ENCODE measurements at places on chromosomes 3 and 15.

DNA sequence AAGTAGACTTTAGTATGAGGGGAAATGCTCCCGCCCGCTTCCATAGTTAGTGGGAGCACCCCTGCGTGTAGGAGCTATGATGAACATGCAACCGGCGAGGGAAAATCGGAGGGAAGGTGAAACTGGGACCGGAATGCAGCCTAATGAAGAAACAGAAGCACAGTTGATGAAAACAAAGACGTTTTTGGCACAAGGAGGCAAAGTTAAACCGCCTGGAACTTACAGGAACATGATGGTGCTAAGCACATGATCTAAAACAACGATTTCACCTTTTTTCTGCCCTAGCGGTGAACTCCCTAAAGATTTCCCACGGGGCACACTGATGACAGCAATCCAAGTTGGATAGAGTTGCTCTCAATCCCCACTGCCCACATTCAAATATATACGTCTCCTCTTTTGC lies 49.4 kb upstream of the SPATA12 start:
- DNase-seq, result no peak

DNA sequence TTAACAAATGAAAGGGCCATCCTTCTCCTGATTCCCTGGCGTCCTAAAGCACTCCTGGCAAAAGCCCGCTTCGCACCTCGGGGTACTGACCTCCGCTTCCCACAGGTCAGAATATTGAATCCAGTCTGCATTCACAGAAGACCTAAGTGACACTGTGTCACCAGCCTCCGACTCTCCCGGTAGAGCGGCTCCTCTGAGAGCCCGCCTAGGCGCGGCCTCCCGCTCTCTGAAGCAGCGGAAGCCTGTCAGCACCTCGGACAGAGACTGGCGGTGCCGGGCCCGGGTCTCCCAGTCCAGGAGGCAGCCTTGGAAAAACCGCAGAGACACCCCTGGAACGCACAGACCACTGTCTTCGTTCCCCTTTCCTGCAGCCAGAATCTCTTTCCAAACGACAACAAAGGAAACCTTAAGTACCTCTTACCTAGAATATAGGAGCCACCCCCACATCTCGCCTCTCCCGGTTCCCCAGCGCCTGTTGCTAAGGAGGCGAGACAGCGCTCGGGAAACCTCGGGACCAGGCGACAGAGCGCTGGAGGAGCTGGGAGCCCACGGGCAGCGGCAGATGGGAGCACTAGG lies 1.2 kb downstream of the GABRB3 start:
- no peak for DNase-seq

DNA sequence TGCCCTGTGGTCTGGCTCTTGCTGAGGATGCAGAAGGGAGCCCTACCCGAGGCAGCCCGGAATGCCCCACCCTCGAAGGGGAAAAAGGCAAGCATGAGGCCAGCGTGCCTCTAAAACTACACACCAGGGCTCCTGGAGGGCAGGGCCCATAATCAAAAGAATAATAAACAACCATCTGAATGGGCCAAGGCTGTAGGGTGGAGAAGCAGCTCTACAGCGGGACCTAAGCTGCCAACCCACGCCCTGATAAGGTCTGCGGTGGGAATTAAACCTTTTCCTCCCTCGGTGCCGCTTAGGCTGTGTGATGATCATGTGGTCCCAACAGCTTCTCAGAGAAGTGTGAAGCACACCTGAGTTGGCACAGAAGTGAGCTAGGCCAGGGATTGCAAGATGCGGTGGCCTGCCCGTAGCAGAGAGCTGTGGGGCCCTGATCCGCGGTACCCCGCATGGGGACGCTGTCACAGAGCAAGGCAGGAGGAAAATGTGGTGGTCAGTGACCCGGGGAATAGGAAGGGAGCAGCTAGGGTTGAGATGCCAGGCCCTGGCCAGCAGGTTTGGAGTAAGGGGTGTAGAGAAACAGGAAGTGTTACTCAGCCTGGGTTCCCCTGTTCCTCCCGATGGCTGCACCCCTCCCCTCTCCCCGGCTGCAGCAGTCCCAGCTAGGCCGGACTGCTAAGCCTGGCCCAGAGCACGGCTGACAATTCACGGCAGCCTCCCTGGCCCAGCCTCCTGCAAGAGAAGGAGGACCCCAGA lies 1.1 kb upstream of the C15orf62 start:
- no peak for DNase-seq

- DNase-seq, result no peak
These were observed 52.6 kb downstream of the TBC1D2B start for GRCh38 chr15:78024883-78025282.

- DNase-seq, result no peak
These were observed 19.1 kb upstream of the HHATL start for GRCh38 chr3:42721690-42722089.

GRCh38 chr15:81783586-81783985 lies 262.2 kb downstream of the MEX3B start:
- no peak for DNase-seq

- peak; percentile 13 for DNase-seq
These were observed 96.5 kb downstream of the FSIP1 start for GRCh38 chr15:39685999-39686613.

DNA sequence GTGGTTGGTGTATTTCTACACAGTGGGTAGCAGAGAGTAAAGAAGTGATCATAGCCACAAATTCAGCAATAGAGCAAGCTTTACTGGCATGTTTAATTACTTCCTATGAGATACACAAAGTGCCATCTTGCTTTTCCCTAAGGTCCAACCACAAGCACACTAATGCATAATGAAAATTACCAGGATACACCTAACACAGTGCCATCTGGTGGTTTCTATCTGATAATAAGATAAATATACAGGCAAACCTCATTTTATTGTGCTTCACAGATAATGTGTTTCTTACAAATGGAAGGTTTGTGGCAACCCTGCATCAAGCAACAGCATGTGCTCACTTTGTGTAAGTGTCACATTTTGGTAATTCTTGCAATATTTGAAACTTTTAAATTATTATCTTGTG lies 223.0 kb downstream of the NSUN3 start:
- DNase-seq, result no peak

GRCh38 chr3:148450819-148451218 lies 246.9 kb upstream of the AGTR1 start:
- no peak for DNase-seq

DNA sequence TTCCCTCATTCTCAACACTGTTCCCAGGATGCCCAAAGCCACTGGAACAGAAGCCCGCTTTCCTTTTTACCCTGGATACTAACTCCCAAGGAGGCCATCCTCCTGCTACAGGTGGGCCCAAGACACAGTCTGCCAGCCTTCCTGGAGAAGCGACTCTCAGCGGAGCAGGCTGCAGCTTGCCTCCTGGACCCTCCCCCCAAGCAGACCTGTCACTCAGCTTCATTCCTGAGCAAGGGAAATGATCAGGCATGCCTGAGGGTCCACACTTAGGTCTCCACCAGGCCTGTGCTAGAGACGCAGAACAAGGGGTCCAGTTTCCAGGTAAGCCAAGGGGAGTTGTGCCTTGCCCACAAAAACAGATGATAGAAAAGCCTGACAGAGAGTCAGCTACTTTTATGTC lies 62.8 kb downstream of the SLCO2A1 start:
- no peak for DNase-seq

GRCh38 chr3:38541806-38542205 lies 45.7 kb downstream of the EXOG start:
- no peak for DNase-seq

DNA sequence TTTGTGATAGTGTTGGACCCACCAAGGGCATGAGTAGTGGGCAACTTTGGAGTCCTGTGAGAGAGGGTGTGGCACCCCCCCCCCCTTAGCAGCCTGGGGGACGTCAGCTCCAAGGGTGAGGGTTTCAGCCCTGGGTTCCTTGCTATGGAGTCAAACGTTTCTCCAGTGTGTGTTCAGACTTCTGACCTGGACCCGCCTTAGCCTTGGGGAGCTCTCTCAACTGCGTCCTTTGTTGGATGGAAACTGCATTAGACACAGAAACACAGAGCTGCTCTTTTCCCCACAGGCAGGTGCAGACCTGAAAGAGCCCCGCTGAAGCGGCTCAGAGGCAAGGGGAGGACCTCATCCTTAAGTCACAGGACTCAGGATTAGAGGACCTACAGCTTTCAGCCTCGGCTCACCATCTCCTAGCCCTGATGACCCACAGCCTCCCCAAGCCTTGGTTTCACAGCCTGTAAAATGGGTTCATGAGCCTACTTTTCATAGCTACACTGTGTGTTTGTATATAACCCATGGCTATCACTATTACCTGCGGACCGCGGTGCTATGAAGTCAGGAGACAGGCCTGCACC lies 19.9 kb downstream of the ZNF710 start:
- DNase-seq, result no peak

DNA sequence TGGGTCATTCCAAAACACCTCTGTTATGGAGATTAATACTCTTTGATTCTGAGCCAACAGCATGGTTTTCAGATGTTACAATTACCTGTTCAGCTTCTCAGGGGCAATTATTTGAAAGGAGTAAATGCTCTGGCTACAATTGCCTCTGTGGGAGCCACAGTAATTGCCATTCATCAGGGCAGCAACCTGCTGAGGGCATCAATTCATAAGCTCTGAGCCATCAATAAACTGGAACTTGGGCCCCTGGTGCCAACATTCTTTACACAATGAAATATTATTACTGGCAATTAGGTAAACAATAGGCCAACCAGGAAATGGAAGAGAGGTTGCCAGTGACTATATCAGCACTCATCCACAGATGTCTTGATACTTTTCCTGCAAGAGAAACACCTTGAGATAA lies 660.8 kb downstream of the MECOM start:
- no peak for DNase-seq

GRCh38 chr15:54374184-54374952 lies 396.1 kb downstream of the UNC13C start:
- no peak for DNase-seq

DNA sequence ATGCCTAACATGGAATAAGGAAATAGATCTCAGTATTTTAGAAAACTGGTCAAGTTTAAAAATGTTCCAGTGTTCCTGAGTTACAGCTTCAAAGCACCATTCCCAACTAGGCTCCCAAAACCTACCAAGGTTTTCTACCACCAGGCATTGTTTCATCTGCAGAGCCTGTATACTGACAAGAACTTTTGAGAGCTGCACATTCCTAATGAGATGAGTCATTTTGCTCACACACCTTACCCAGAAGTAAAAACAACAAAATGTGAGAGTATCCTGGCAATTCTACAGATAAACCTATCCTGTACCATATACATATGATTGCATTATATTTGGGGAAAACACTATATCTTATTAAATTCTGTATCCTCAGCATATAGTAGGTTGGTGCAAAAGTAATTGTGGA lies 90.7 kb downstream of the ATP8B4 start:
- no peak for DNase-seq

DNA sequence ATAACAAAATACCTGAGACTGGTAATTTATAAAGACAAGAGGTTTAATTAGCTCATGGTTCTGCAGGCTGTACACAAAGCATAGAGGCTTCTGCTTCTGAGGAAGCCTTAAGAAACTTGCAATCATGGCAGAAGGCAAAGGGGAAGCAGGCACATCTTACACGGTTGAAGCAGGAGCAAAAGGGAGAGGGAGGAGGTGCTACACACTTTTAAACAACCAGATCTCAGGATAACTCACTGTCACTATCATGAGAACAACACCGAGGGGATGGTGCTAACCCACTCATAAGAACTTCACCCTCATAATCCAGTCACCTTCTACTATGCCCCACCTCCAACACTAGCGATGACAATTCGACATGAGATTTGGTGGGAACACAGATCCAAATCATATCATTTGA lies 54.4 kb downstream of the ATP8B4 start:
- DNase-seq, result no peak

All from activated T-cell treated with anti-CD3 and anti-CD28 coated beads for 4 hours (primary cell).